Epithelial cell of alveolus of lung (primary cell): ENCODE measurements at places on chromosomes 5 and 9. TPM values are rescaled to one million over a fixed set of nuclear protein-coding genes. Genes with fewer than 3 reads are reported as not detected.

Gene RASEF
- 0.39 TPM in 1 of 2 replicates, not detected in the other for total RNA-seq

Gene SLC4A9
- total RNA-seq, result not detected in 2 replicates

Gene TEX48
- total RNA-seq, result not detected in 2 replicates

Gene ENC1
- 37.9 and 49.5 TPM in 2 replicates for total RNA-seq

Gene SLIT3
- 1.4 and 3.4 TPM in 2 replicates for total RNA-seq

Gene SPAG8
- total RNA-seq, result 0.26 and 0.48 TPM in 2 replicates

Gene SPATA31D4
- total RNA-seq, result not detected in 2 replicates

Gene FAT2
- 0.13 and 0.16 TPM in 2 replicates for total RNA-seq

Gene ANKHD1
- 26.5 and 68.3 TPM in 2 replicates for total RNA-seq

Gene MELK
- total RNA-seq, result 18.0 and 35.9 TPM in 2 replicates

Gene UQCRQ
- 86.2 and 222 TPM in 2 replicates for total RNA-seq

Gene IPPK
- 7.8 and 9.2 TPM in 2 replicates for total RNA-seq

Gene GAPT
- total RNA-seq, result not detected in 2 replicates

Gene OR13C8
- total RNA-seq, result not detected in 2 replicates

Gene CDKN2B-AS1
- total RNA-seq, result 1.6 TPM in 1 of 2 replicates, not detected in the other

Gene PCDHA11
- not detected in 2 replicates for total RNA-seq

Gene CXCL14
- total RNA-seq, result not detected in 2 replicates

Gene FOXD4L6
- 1.4 TPM in 1 of 2 replicates, not detected in the other for total RNA-seq

Gene MYMK
- 1.0 TPM in 1 of 2 replicates, not detected in the other for total RNA-seq

Gene ZDHHC11B
- total RNA-seq, result not detected in 2 replicates

Gene IFNA10
- total RNA-seq, result not detected in 2 replicates

Gene FLT4
- 0.88 and 1.9 TPM in 2 replicates for total RNA-seq

Gene PKN3
- total RNA-seq, result 3.0 and 4.8 TPM in 2 replicates

Gene FAM153A
- total RNA-seq, result not detected in 2 replicates

Gene FCN1
- total RNA-seq, result not detected in 2 replicates

Gene GRIN1
- not detected in 2 replicates for total RNA-seq

Gene SARDH
- 6.7 and 9.4 TPM in 2 replicates for total RNA-seq
